ENCODE measurements at places on chromosomes 4 and X.

DNA sequence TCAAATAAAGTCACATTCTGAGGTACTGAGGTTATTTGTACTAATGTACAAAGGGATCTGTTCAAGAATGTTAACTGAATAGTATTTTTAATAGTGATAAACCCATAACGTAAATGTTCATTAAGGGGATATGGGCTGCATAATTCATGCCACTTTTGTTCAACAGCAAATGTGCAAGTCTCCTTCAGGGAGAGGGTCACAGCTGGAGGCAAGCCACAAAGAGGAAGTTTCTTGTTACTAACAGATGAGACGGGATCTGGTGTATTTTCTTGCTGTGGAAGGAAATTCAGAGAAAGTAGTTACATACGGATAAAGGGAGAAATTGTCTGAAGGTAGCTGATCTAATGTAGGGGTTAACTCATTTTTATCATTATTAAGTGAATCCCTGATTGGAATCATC lies 10.0 kb downstream of the ZFP42 start:
- DNase-seq: no peak

GRCh38 chr4:24315056-24315455 lies 269.3 kb downstream of the DHX15 start:
- no peak for DNase-seq

DNA sequence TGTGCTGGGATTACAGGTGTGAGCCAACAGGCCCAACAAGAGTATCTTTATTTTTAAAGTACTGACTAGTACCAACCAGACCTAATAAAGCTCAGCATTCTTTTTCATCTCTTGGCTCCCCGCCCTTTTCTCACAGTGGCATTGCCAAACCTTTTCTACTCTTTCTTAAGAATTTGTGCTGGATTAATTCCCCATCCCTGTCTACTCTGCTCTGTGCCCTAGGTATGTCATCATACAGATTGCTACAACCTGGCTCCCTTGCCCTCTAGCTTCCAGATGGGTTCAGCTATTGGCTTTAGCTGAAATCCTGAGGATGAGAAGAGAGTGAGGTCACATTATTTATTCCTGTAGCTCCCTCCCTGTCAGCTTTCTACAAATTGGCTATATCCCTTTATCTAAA lies 34.9 kb upstream of the CCNI start:
- no peak for DNase-seq

GRCh38 chrX:139112432-139112831 lies 400.9 kb upstream of the FGF13 start:
- DNase-seq: no peak

GRCh38 chr4:98518559-98519267 lies 139.7 kb downstream of the TSPAN5 start:
- no peak for DNase-seq
